Fibroblast of skin of left quadriceps (primary cell): ENCODE measurements at places on chromosomes 3 and 15.

DNA sequence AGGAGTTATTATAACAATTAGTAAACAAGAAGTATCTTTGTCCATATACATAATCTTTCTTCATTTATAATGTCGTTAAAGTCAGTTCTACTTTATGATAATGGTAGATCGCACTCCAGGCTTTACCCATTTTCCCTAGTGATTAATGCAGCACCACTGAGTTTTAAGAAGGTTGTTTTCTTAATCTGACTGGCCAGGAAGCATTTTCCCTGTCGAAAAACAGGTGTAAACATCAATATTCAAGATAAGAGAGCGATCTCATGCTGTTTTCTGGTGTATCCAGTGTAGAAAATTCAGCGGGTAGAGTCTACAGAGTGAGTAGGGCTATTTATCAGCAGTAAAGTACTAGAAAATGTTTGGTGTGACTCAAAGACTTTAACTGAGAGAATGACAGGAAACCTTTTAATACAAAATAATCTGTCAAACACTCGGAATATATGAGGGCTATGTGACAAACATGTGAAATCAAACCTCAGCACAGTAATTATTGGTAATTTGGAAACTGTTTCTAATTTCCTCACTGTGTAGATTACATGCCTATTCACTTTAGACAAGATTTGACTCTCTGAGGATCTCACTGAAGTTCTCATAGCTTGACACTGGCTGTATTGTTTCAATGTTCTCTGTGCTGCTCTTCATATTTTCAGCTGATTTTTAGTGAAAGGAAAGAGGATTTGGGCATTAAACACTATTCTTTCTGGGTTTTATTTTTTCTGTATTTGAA, 1013.2 kb downstream of the VGLL3 start:
- DNase-seq: no peak

GRCh38 chr3:183069086-183069485, 30.2 kb downstream of the MCCC1 start:
- no peak for DNase-seq

DNA sequence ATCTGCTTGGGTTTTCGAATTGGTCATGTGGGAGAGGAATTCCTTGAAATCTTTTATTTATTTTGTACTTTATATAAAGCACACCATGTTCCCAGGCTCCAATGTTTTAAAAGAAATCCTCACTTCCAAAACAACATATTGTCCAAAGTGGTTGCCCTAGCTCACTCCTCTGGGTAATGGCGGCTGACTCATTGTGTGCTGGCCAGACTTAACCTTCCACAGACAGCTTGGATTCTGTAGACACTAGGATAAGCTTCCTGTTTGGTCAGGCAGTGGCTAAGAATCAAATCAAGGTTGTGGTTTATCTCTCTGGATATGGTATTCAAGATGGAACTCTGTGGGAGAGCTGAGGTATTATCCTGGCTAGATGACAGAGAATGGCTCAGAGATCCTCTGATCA, 55.8 kb upstream of the FAM98B start:
- DNase-seq: peak; percentile 95

GRCh38 chr3:86244905-86245304, 746.0 kb downstream of the VGLL3 start:
- no peak for DNase-seq

- no peak for DNase-seq
These were observed 128.3 kb upstream of the SEMA6D start for GRCh38 chr15:47588958-47589357.

DNA sequence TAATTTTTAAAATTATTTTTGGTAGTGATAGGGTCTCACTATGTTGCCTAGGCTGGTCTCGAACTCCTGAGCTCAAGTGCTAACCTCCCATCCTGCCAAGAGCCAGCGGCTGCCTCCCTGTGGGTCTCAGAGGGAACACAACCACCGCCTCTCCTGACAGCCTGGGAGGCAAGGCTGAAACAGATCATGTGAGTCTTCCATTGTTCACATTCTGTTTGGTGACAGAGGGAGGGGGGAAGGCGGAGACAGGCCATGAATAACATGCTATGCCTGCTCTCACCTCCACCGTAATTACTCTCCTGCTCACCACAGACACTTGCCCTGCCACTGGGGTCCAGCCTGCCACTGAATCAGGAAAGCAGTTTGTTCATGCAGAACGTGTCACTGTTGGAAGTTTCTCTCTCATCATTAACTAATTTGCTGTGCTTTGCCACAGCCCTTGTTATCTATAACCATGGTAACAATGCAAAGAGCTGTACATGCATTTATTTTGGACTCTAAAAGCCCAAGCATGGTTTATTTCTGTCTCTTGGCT, 78.4 kb upstream of the RASGRF1 start:
- no peak for DNase-seq

DNA sequence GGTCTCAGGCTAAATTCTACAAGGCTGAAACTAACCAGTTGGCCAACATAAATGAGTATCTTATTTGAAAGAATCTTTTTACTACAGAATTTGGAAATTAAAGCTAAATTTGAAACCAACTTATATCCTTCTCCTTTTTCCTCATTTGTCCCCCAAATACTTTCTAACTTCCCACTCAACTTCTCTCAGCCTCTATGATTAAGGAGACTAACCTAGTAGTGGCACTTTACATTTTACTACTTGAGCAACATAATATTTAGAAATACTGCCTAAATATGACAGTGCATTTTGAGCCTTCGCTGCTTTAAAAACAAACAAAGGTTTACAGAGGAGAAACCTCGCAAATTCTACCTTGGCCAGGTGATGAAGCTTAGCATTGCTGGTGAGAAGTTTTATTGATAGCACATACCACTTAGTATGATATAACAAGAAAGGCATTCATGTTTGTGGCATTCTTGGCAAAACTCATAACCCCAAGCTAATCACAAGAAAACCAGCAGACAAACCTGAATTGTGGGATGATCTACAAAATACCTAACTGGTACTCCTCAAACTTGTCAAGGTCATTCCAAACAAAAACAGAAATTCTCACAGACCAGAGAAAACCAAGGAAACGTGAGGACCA, 432.1 kb upstream of the CFAP20DC start:
- DNase-seq: no peak

DNA sequence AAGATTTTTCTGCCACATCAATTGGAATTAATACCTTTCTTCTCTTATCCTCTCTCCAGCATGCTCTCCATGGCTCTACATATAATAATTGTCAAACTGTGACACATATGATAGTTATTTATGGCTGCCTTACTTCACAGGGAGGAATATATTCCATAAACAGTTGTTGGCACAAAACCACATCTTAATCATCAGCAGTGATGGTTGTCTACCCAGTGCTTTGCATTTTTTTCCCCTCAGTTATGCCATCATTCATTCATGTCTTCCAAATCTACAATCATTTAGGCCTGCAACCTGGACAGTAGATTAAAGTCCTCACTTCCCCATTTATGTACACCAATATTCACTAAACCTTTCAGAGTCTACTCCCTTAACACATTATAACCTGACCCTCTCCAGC, 107.7 kb downstream of the THRB start:
- DNase-seq: peak; percentile 12

DNA sequence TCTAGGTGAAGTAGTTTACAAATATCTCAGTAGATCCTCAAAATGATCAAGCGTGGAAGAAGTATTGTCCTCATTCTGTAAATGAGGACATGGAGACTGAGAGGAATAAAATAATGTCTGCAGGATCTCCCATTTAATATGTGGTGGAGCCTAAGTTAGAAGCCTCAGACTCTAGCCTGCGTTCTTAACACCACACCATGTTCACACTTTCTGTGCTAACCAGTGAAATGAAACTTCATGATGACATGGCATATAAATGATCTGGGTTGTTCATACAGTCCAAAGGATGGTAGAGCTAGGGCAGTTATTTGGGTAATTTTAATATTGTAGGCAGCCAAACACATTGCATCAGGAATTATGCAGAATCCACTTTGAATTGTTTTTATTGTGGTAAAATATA, 25.1 kb upstream of the APH1B start:
- DNase-seq: no peak

DNA sequence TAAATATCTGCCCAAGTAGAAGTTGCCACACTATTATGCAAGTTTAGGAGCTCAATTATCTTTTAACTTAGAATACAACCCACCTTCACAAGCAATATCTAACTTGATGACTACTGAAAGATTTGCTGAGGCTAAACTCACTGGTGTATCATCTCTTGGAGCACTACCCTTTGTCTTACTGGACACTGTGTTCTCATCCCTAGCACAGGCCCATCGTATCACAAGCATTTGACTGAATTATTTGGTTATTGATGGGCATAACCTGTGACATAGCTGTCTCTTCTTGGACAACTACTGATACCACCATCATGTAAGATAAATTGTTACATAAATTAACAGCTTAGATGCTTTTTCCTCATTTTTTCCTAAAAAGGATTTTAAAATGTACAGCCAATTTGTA, 216.2 kb upstream of the THBS1 start:
- no peak for DNase-seq

GRCh38 chr3:130854208-130854864, 39.5 kb upstream of the ATP2C1 start:
- DNase-seq: no peak
